Left ventricle myocardium superior (tissue), 1 donor: ENCODE measurements at places on chromosomes 11 and 22.

DNA sequence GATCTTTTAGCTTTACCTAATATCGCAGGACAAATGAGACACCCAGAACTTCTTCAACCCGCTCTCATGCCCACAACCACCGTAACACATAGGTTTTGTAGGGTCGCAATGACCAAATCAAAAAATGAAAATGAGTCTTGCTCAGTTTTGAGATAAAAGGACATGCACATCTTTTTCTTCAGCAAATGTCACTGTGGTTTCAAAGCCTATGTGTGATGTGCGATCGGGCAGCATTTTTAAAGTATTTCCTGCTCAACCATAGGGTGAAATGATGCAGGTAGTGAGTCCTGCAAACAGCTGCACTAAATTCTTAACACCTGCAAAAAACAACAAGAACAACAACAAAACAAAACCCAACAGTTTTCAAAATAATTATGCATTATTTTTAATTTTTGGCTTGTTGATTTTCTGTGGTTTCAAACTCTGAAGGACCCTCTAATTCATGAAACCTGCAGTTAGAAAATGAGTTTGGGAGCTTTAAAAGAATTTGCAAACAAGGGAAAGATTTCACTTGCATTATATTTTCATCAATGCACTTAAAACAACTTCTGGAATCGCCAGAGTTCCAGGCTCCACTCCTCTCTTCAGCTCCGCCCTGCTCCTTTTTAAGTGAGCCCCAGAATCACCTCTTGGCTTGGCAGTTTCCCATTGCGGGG lies 79.4 kb downstream of the PRR5L start:
- no peak for DNase-seq

DNA sequence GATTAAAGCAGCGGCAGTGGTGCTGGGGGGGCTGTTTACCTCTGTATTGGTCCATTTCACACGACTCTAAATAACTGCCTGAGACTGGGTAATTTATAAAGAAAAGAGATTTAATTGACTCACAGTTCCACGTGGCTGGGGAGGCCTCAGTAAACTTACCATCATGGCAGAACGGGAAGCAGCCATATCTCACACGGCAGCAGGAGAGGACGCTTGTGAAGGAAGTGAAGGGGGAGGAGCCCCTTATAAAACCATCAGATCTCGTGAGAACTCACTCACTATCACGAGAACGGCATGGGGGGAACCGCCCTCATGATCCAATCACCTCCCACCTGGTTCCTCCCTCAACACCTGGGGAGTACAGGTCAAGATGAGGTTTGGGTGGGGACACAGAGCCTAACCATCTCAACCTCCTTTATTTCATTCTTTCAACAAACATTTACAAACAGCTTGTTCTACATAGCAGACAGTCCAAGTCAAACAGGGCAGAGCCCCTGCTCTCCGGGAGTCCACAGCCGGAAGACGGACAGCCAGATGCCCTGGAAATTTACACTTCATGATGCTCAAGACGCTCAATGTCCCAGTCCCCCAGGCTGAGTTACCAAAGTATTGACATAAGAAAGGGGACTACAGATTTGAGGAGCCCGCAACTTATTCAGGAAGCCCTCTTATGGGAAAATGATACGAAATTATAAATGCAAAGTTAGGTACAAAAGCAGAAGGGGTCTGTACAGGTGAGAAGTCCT lies 26.3 kb upstream of the HMGXB4 start:
- DNase-seq, result no peak

GRCh38 chr22:18070556-18071306 lies 7.1 kb upstream of the PEX26 start:
- DNase-seq, result no peak

- DNase-seq, result no peak
Observed at GRCh38 chr11:69333149-69333710, 39.3 kb downstream of the MYEOV start.

DNA sequence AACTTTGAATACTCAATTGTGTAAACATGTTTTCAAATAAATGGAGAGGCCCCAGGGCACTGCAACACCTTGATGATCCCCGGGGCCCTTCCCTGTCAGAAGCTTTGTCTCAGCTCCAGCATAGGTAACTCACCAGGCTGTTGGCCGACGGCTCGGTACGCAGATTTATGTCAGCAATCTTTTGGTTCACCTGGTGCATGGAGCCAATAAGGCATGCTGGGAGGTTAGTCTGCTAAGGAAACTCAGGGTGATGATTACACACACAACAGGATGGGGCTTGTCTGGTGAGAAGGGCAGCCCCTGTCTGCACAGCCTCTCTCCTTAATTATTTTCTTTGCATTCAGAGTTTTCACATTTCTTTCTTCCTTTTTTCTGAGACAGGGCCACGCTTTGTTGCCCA lies 10.8 kb downstream of the FAM227A start:
- no peak for DNase-seq

DNA sequence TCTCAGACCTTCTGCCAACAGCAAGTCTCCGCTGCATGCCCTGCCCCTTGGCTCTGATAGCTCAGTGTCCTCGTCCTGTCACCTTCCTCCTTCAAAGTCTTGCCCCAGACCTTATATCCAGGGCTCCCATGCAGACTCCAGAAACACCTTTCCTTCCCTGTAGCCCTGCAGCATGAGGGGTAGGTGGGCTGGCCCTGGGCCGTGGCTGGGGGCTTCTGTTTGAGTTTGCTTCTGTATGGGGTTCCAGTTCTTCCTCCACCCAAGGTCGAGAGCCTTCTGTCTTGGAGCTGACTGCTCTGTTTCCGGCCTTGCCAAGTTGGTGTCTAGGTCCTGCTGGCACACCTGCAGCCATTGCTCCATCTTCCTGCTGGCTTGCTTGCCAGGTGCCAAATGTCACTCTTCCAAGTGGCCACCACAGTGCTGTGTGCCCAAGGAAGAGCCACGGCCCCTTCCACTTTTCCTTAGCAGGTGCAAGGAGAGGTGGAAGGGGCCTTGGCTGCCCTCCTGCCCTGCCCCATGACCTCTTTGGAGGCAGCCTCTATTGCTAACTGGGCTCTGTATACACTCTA lies 74.8 kb upstream of the NECTIN1 start:
- DNase-seq, result no peak

- DNase-seq, result no peak
Observed at GRCh38 chr22:24696551-24697001, 77.9 kb downstream of the PIWIL3 start.
